ENCODE measurements at places on chromosomes 12 and 14.

- DNase-seq: no peak
Observed at GRCh38 chr12:104834607-104835006, 123.5 kb downstream of the SLC41A2 start.

DNA sequence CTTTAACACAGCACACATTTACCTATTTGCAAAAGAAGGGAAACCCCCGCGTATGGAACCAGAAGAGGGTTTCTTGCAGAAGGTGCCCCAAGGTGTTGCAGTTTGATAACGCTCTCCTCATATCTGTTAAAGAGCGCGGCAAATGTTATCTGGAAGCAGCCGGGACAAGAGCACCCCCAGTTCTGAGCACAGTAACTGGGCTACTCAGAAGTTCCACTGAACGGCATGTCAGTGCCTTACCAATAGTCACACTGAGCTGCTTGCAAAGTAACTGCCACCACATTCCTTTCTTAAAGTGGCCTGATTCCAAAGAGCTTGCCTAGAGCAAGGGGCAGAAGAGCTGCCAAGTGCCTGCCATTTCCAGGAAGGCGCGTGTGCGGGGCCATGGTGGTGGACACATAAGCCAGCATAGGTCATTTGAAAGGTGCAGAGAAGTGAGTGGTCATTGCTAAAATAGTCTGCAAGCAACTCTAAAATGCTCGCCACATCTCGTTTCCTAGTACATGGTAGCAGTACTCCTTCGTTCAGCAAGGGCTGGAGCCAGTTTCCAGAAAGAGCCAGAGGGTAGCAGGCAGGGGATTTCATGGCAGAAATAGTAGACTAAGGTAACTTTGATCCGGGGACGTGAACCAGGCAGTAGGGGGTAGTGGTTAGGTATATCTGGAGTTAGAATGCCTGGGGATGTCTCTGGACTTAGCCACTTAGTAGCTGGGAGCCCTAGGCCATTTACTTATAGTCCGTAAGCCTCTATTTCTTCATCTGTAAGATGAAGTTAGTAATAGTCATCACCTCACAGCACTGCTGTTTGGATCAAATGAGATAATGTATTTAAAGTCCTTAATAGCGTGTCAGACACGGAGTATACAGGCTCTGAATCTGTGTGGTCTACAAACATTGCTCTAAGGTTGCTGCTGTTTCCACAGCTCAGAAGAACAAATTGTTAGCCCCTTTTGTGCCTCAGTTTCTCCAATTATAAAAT, 37.6 kb downstream of the SPTB start:
- no peak for DNase-seq

- no peak for DNase-seq
Observed at GRCh38 chr12:19130224-19131024, 891 bp downstream of the PLEKHA5 start.

DNA sequence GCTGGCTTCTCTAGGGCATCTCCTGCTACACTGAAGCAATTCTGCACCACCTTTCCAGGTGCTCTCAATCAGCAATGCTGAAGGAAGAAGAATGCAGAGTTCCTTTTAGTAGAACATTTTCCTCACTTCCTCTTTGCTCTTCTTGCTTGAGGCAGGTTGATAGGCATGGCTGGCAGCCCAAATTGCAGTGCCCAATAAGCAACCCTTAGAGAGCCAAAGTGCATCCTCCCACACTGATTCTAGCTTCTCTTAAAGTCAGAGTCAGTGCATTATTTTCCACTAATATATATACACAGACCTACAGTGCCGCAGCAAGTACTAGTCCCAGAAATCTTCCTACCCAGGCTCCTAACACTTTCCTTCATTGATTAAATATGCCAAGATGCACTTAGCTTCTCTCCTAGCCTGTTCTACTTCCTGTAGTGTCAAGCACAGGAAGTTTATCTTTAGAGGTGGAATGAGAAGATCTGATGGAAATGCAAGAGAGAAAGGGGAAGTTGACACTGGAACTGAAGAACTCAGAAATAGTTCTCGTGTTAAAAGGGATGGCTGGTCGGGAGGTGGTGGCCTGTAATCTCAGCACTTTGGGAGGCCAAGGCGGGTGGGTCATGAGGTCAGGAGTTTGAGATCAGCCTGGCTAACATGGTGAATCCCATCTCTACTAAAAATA, 132.7 kb downstream of the SSPN start:
- DNase-seq: no peak

DNA sequence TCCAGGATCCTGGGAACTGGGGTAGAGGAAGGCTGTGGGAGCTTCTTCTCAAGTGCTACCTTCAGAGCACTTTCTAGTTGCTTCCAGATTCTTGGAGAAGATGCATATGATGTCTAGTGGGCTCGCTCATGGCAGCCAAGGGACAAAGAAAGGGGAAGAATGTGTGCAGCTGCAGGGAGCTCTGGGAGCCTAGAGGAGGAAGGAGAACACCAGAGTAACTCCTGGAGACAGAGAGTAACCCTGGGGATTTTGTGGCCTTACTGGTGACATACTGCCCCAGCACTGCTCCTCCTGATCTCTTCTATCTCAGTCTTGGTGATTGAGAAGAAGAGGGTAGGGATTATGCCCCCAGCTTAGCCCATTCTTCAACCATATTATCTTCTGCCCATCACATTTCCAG, 10.3 kb upstream of the SP7 start:
- DNase-seq: no peak

GRCh38 chr14:29339494-29340172, 573.0 kb downstream of the FOXG1 start:
- DNase-seq: no peak

Measured in D721Med (cell line).